Dermis microvascular lymphatic vessel endothelial cell (primary cell): ENCODE measurements at places on chromosomes 2 and 18. TPM values are rescaled to one million over a fixed set of nuclear protein-coding genes. Genes with fewer than 3 reads are reported as not detected.

CCDC68 gene
- 0.26 and 0.51 TPM in 2 replicates for total RNA-seq

PPP4R1 gene
- total RNA-seq = 99.0 and 118 TPM in 2 replicates

DYNAP gene
- not detected in 2 replicates for total RNA-seq

DNA sequence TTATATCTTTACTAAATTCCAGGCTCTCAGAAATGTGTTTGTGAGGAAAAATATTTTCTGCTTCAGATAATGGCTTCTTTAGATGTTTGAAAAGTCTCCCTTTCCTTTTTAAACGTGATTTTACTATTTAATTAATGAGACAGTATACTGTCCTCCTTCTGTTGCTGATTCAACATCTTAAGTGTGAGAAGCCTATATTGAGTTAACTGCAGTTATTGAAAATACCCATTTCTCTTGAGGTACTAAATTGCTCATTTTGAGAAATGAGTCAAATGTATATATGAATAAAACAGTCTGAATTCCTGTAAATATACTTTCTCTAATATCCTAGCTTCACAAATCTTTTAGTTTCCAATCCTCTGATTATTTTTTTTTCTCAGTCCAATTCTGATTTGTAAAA is 470.2 kb downstream of the PTPRM start:
- DNase-seq = no peak

- DNase-seq = no peak
Measured at GRCh38 chr2:185695711-185696235, 42.8 kb upstream of the FSIP2 start.

- no peak for DNase-seq
Measured at GRCh38 chr2:127096280-127096679, 10.7 kb downstream of the BIN1 start.

DNA sequence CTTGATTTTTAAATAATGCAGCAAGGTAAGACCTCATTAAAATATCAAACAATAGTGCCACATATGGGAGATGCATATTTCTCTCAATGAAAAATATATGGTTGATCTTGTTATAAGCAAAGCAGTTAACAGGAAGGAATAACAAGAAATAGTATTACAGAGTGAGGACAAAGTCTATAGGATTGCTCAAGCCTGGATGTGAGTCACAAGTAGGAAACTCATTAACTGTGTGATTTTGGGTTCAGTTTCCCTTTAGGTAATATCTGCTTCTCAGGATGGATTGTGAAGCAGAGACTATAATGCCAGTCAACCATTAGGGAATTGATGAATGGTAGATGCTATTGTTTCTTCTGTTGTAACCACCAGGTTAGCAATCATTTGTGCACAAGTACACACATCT is 42.9 kb upstream of the SPHKAP start:
- no peak for DNase-seq

DNA sequence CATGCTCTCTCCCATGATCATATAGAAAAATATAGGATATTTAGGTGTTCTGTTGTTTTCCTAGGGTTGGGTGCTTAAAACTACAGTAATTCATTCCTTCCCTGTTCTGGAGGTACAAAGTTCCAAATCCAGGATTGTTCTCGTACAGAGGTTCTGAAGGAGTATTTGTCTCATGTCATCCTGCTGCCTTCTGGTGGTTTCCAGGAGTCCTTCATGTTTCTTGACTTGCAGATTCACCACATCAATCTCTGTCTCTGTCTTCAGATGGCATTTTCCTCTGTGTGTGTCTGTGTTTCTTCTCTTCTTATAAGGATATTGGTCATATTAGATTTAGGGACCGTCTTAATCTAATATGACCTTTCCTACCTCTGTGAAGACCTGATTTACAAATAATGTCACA is 397.9 kb downstream of the NYAP2 start:
- no peak for DNase-seq

DNA sequence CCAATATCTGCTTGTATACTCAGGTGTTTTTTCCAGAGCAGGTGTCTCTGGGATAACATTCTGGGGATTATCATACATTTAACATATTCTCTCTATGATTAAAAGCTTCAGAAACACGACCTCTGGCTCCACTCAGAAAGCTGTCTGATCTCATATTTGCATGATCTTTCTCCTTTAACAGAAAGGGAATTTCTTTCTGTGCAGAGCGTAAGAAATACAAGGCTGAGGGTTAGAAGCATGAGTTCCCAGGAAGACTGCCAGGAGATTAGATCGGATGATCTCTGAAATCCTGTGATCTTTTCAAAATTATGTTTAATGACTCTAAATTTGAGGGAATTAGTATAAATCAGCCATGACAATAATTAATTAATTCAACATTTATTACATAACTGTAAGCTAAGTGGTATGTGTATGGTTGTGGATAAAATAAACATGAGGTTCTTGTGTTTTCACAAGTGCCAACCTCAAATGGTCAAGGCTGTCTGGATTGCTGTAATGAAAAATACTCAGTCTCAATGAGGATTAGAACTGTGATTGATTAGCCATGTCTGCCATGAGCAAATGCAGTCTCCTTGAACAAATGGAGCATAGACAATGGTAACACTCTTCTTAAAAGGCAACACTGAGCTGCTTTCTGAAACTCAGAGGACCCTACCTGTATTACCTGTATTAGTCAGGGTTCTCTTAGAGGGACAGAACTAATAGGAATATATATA is 304.9 kb downstream of the STK39 start:
- DNase-seq = no peak

- DNase-seq = no peak
Measured at GRCh38 chr2:516944-517343, 160.3 kb downstream of the TMEM18 start.

DNA sequence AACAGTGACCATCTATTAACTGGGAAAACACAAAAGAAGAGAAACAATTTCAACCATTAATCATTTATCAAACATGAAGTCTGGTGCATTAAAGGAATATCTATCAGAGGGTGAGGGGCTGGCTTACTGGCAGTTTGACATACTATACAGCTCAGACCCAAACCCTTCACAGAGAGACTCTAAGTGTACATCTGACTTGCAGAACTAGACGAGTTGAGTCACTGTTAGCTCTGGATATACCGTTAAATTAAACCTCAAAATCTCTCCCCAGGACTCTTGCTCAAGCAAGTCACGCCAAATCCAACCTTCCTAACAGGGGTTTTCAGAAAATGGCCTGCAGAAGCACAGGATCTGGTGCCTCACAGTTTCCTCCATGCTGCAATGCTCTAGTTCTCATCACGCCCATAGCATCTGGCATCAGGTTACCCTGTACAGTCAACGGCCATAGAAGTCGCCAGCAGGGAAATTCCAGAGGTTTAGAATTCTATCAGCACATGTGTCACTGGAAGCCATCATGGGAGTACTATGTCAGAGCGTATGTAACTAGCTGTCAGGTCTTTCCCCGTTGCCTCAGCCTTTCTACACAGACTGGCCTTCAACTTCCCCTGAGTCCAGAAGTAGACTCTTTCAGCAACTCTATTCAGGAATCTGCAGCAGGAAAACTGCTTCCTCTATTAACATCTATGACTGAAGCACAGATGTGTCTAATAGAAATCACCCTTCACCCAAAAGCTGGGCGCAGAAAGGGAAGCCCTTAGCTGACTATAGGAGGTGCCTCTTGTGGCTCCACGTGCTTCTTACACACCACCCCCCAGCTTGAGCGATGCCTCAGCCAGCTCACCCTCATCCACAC is 9.3 kb downstream of the TGOLN2 start:
- peak; percentile 56 for DNase-seq

DNA sequence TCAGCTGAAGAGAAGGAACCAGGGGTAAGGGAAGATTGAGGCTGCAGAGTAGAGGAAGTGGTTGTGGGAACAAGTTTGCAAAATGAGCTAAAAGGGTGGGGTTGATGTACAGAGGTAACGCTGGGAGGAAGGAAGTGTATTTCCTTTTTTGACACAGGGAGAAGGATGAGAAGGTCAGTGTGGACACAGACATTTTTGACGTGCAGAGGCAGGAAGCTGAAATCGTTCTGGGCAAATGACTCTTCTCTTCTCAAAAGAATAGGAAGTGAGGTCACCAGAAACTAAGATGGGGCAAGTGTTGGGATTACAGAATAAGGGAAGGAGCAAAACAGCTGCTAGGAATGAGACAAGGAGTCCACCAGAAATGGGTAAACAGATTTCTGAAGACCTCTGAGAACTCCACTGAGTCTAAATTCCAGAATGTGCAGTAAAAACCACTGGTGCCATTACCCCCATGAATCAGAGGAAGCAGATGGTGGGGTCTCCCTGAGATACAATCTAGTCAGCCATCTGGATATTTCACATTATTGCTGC is 20.0 kb upstream of the RNF149 start:
- DNase-seq = no peak

GRCh38 chr2:234989183-234989701 is 37.4 kb downstream of the SH3BP4 start:
- no peak for DNase-seq

DNA sequence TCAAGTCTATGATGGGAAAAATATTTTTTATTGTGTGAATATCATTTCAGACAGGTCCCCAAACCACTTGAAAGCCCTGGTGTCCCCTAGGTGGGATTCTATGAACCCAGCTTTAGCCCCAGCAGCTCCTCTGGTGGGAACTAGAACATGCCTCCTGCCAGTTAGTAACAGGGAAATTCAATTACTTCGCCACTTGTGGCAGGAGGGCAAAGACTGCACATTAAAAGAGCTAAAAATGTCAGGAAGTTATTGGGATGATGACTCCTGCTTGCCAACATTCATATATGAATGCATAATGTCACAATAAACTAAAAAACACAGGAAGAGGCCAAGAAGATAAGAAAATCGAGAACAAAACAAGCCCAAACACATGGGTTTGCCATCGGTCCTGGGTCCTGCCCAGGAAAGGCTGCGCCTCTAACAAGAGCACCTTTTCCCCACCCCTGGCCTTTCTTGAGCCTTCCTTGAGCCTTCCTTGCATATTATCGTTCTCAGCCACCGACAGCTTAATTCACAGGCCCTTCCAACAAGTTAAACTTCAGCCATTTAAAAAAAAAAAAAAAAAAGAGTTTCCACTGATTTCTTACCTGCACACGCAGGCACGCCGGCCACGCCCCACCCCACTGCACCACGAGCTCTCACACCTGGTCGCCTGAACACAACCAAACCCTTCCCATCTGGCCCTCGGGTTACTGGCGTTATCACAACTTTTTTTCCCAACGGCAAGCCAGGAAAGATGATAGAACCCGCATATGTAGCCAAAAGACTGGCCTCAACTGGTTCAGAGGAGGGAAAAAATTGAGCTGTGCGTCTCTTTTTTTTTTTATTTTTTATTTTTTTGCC is 23.4 kb downstream of the BCL11A start:
- DNase-seq = no peak

- DNase-seq = no peak
Measured at GRCh38 chr18:63454497-63454896, 22.3 kb upstream of the SERPINB5 start.

- DNase-seq = peak; percentile 65
Measured at GRCh38 chr18:55477499-55477859, 110.5 kb downstream of the TCF4 start.

DNA sequence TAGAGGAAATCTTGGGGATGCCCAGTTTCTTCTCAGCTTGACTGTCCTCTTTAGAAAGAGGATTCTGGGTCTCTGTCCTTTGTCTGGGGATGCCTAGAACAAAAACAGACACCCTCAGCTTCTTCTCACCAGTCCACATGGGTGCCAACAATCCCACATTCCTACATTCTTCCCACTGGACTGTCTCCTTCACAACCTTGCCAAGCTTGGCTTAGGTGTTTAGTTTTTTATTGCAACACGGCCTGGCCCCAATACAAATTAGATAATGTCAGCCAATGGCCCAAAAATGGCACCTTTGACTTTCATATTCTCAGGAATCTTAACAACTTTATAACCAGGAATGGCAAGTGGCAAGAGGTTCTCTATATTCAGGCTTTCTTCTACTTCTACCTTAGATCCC is 273.0 kb downstream of the RNF152 start:
- DNase-seq = no peak

DNA sequence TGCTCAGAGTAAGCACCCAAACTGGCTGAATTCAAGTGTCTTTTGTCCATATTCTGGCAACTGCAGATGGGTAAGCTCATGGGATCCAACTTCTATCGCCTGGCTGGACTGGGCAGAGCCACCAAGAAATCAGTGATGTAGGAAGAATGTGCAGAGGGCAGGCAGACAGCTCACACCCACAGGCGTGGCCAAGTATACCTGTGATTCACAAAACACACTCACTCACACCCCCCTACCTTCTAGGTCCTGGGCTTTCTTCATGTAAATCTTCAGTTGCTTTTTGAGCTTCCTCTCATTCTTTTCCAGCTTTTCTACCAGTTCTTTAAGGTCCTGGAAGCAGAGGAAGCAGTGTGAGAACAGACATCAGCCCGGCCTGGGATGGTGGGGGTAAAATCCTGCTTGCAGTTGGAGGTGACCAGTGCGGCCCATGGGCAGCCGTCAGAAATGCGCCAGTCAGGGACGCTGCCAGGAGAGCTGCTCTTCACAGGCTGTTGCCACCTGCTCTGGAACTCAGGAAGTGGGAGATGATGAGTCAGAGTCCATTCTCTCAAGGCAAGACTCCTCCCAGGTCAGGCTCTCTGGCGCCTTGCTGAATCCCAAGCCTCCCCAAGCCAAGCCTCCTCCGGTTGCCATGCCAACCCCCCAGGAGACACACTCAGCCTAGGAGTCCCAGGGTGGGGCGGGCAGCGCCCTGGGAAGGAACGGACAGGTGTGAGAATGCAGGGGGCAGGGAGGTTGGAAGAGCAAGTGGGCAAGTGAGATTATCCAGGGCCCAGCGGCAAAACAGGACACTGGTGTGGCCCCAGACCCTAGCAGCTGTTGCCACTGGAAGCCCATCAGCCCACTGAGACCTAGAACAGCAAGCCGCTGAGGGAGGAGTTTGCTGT is 36.2 kb upstream of the ACAA2 start:
- no peak for DNase-seq
